ENCODE measurements at places on chromosomes 11 and 22.
A peak's percentile ranks its signal among the peaks of the same experiment; 100 is the strongest.

- DNase-seq: no peak
Measured at GRCh38 chr11:19672586-19673206, 39.9 kb upstream of the NAV2 start.

- no peak for DNase-seq
Measured at GRCh38 chr11:103892603-103893002, 143.8 kb upstream of the DDI1 start.

GRCh38 chr11:126394036-126394435, 38.5 kb downstream of the ST3GAL4 start:
- no peak for DNase-seq

DNA sequence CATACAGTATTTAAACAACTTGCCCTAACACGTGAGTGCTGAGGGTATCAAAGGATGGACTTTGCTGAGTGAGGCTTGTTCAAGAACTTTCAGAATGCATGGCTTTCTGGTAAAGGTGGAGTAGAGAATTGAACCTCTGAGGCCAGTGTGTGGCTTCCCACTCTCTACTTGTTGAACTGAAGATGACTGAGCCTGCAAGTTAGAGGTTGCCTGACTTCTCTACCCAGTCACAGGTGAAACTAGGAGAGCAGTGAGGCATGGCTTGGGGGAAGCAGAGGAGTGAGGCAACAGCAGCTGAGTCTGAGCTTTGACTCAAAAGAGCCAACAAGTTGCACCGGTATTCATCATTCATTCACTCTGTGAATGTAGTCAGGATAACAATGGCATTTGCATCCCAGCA, 256.4 kb upstream of the SESN3 start:
- peak; percentile 57 for DNase-seq

DNA sequence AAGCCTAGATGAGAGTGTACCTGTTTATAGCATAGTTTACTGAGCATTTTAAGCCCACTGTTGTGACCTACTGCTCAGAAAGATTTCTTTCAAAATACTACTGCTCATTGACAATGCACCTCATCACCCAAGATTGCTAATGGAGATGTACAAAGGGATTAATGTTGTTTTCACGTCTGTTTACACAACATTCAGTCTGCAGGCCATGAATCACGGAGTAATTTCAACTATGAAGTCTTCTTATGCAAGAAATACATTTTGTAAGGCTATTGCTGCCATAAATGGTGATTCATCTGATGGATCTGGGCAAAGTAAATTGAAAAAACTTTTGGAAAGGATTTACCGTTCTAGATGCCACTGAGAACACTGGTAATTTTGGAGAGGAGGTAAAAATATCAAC, 112.9 kb downstream of the KIF18A start:
- DNase-seq: no peak

DNA sequence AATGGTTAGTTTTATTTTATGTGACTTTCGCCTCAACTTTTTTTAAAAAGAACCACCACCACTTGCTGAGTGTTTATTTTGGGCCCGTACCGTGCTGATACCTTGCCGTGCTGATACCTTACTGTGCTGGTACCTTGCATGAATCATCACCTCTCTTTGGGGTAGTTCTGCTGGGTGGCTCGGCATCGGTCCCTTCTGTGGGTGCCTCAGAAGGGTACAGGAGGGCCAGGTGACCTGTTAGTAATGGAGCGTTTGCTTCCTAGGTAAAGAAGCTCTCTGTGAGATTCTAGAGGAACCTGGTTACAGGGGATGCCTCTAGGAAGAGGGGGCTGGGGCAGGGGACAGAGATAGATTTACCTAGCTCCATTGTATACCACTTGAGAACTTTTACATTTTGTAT, 17.1 kb downstream of the TOM1 start:
- DNase-seq: no peak

DNA sequence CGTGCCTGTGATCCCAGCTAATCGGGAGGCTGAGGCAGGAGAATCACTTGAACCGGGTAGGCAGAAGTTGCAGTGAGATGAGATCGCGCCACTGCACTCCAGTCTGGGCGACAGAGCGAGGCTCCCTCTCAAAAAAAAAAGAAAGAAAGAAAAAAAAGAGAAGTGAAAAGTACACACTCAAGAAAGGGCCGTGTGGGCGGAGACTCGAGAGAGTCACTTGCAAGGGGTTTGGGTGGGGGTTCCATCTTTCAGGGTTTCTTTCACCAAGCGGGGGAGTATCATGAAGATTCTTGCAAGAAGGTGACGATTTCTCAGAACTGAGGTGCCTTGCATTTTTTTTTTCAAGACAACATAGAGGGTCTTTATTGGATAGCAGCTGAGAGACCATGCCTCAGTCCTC, 4.0 kb upstream of the IFITM5 start:
- DNase-seq: no peak

DNA sequence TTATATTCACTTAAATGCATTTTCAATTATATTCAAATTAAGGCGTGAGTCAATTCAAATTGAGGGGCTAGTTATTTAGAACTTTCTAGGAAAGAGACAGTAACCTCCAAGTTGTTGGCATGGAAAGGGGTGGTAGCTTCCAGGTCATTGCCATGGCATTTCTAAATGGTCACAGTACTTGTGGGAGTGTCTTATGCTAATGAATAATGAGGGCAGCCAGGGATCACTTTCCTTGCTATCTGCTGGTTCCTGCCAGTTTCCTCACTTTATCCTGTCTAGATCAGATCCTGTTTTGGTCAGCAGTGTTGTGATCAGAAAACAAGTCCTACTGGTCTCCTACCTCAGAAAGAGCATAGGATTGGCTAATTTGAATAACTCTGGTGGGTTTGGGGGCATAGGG, 21.8 kb upstream of the RNASEH2C start:
- DNase-seq: no peak

- DNase-seq: no peak
Measured at GRCh38 chr11:44032299-44033085, 15.3 kb upstream of the ACCSL start.

GRCh38 chr22:22093743-22094142, 111.2 kb upstream of the TOP3B start:
- DNase-seq: no peak

DNA sequence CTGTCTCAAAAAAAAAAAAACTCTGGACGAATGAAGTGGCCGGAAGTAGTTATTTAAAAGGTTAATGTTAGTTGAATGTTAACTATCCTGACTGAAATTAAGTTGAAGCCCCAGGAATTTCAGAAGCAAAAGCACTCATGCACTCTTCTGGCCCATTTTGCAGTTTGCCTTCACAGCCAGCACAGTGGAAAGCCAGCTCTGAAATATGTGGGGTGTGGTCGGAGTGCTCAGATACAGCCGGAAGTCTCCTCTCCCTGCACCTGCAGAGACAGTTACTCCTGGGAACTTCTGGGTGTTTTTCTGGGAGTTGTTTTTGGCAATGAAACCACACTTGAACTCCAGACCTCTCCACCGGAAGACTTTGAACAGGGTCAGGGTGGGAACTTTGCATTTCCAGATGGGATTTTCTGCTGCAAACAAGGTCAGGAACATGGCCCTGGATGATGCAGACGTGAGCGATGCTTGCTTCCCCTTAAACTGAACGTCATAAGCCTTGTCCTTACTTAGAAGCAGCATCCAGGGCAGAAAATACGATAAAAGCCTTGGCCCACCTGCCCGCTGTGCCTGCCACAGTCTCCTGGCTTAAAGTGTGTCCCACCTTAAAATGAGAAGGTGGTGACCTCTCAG, 21.5 kb upstream of the CABP2 start:
- peak; percentile 36 for DNase-seq

Measured in kidney glomerular epithelial cell (primary cell).